ENCODE measurements at places on chromosomes 13 and 19.

- no peak for DNase-seq
These were observed 22.6 kb downstream of the ELF1 start for GRCh38 chr13:40996426-40997092.

- DNase-seq, result no peak
These were observed 905.5 kb downstream of the UQCRFS1 start for GRCh38 chr19:28307487-28307886.

- no peak for DNase-seq
These were observed 98.4 kb downstream of the STK24 start for GRCh38 chr13:98478189-98479129.

GRCh38 chr19:966485-967088, 17.6 kb upstream of the WDR18 start:
- no peak for DNase-seq

DNA sequence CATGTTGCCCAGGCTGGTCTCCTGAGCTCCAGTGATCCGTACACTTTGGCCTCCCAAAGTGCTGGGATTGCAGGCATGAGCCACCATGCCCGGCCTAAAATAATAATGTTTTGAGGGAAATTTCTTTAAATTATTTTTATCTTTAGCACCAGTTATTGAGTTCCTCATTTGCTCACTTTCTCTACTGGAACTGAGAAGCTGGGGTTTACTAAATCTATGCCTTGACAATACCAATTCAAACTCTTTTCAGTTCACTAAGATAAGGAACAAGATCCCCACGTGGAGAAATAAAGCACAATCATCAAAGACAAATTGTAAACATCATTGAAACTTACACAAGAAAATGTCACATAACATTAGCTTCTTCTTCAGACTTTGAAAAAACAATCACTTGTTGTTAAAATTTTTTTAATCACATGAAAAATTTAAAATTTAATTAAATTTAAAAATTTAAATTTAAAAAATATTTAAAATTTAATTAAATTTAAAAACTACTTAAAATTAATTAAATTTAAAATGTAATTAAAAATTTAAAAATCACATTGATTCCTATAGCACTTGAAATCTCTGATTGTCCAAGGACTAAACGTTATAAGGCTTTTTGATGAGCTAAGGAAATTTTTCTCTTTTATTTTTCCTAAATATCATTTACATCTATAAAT, 25.2 kb upstream of the XPO4 start:
- DNase-seq, result no peak

- no peak for DNase-seq
These were observed 391.9 kb downstream of the COG6 start for GRCh38 chr13:40047322-40047771.

GRCh38 chr13:44142941-44143665, 230.5 kb upstream of the SERP2 start:
- DNase-seq, result no peak

DNA sequence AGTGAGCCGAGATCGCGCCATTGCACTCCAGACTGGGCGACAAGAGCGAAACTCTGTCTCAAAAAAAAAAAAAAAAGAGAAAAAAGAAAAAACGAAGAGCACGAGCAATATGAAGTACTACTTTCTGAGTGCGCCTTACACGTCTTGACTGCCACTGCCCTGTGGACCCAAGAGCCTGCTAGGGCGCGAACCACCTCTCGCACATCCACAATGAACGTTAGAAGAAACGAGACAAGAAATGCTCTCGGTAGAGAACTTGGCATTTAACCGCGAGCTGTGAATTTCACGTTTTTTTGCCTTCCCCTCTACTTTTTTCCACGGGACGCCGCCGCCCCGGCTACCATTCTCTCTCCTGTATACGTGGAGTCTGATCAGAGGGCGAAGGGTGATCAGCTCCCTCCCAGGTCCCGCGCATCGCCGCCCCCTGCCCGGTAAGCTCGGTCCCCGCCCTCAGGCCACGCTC, 454 bp downstream of the TIMM44 start:
- DNase-seq, result no peak

- no peak for DNase-seq
These were observed 47.7 kb upstream of the MAB21L1 start for GRCh38 chr13:35524171-35524570.

DNA sequence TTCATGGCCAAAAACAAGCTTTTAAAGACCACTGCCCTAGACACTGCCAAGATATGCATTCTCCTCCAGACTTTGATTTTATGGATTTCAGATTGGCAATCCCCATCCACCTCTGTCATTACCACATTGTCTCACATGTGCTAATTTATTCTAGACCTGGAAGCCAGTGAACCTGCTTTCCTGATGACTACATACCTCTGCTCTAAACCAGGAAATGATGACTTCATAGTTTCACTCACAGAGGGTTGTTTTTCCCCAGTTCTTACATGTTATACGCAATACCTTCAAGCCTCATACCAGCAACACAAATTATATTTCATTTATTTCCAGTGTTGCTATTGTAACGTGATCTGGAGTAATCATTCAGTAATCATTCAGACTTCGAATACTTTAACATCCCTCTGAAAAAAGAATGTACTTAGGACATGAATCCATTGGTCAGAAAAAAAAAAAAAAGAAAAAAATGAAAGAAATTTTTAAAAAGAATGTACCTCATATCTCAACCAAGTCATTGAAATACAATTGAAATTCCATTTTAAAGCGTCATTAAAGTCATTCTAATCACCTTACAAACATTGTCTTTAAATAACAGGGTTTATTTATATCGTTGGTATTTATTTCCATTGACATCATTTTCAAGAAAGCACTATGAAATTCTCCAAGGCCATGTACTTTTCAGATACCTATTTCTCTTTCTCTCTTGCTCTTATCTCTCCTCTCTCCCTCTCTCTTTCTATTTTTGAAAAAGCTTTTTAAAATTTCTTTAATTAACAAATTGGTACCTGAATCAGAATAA, 33.4 kb upstream of the KLF5 start:
- no peak for DNase-seq

- DNase-seq, result no peak
These were observed 20.6 kb upstream of the TCF3 start for GRCh38 chr19:1672769-1673644.

- peak; percentile 63 for DNase-seq
These were observed 1.9 kb downstream of the OCEL1 start for GRCh38 chr19:17227798-17228367.

- DNase-seq, result no peak
These were observed 289.8 kb upstream of the SOX21 start for GRCh38 chr13:95002126-95002525.

DNA sequence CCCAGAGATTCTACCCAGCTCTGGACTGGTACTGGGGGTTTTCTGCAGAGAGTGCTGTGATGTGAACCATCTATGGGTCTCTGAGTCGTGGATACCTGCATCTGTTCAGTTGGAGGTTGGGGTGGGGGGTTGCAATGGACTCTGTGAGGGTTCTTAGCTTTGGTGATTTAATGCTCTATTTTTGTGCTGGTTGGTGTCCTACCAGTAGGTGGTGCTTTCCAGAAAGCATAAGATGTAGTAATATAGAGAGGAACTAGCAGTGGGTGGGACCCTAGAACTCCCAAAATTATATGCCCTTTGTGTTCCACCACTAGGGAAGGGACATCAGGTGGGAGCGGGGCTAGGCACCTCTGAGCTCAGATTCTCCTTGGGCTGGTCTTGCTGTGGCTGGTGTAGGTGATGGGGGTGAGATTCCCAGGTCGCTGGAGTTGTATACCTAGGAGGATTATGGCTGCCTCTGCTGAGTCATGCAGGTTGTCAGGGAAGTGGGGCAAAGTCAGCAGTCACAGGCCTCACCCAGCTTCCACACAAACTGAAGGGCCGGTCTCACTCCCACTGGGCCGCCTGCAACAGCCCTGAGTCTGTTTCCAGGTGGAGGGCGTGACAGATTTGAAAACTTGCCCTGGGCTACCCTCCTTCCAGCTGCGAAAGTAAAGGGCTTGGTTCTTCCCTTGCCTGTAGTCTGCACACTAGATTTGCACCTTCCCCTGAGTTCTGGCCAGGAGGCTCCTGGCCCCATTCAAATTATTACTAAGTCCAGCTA, 573.0 kb upstream of the SLITRK1 start:
- DNase-seq, result no peak

GRCh38 chr13:25422153-25422552, 50.4 kb downstream of the ATP8A2 start:
- DNase-seq, result no peak

DNA sequence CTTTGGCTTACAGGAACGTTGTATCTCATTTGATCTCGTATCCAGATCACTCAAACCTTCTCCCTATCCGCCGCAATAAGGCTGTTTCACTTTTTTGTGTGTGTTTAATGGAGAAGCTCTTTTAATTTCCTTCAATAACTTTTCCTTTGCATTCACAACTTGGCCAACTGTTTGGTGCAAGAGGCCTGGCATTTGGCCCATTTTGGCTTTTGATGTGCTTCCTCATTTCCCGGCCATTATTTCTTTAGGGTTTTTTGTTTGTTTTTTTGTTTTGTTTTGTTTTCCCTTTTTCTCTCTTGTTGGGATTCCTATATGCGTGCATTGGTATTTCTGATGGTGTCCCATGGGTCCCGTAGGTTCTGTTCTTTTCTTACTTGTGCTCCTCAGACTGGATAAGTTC, 6.1 kb upstream of the UPF3A start:
- DNase-seq, result no peak

DNA sequence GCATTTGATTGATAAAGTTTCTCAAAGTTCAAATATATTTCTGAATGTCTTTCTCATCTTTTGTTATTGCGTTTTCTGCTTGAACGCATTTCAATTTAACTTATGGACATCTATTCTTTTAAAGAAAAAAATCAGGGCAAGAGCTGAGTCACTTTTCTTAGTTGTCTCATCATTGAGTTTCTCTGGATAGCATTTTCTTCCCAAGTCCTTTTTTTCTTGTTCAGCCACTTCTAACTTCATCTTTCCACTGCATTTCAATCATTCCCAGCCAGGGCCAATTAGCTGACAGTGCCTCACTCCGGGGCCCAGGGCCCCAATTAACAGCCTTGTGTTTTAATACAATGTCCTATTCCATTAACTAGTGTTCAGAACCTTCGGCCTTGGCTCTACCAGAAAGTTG, 216.3 kb downstream of the B3GLCT start:
- no peak for DNase-seq

DNA sequence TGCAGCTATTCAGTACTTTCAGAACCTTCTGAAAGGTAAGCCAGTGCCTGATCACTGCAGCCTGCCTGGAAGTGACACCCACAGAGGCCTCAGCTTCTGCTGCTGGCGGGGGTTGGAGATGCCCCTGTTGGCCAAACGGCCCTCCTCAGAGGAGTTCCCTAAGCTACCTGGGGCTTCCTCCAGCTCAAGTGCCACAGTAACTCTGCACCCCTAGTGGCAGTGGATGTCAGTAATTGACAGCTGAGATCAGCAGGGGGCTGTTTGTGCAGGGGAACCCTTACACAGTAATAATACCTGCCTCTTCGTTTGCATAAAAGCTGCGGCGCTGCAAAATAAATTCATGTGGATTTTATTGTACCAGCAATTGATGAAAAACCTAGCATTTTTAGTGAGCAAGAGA, 28.9 kb downstream of the TDRD12 start:
- DNase-seq, result no peak

DNA sequence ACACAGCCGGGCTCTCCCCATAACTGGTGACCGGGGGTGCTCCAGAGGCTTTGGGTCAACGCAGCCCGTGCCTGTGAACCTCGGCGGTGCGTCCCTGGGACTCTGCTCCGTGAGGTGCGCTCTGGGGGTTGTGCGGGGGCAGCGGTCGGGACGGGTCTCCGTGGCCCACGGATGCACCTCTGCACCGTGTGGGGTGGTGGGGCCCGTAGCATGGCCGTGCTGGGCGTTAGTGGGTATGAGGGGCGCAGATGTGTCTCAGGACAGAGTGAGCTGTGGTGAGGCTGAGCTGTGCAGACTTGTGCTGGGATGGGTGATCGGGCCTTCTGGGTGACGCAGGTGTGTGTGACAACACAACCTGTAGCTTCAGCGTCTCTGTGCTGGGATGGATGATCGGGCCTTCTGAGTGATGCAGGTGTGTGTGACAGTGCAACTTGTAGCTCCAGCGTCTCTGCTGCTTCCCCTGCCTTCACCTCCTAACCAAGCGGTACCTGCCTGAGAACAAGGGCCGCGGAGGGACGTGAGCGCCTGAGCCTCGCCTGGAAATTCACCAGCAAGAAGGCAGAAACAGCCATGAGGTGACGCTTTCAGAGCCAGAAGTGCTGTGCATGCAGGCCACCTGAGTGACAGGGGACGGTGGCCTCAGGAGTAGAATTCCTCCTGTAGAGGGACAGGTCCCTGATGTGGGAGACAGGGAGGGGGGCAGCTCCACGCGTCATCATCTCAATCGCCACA, 599 bp downstream of the ZNF331 start:
- DNase-seq, result no peak
